ENCODE measurements at places on chromosomes 11 and 22. TPM values are rescaled to one million over a fixed set of nuclear protein-coding genes. Genes with fewer than 3 reads are reported as not detected.

MS4A3 gene
- not detected for total RNA-seq

UBQLN3 gene
- not detected for total RNA-seq

CABP7 gene
- 0.09 TPM for total RNA-seq

ARAP1 gene
- 93.4 TPM for total RNA-seq

ZNRF3 gene
- 0.86 TPM for total RNA-seq
